ENCODE measurements at places on chromosomes 6 and 20.

GRCh38 chr20:7930343-7930742 lies 9.9 kb downstream of the HAO1 start:
- DNase-seq = no peak

- no peak for DNase-seq
Observed at GRCh38 chr20:51531141-51531710, 11.3 kb downstream of the NFATC2 start.

DNA sequence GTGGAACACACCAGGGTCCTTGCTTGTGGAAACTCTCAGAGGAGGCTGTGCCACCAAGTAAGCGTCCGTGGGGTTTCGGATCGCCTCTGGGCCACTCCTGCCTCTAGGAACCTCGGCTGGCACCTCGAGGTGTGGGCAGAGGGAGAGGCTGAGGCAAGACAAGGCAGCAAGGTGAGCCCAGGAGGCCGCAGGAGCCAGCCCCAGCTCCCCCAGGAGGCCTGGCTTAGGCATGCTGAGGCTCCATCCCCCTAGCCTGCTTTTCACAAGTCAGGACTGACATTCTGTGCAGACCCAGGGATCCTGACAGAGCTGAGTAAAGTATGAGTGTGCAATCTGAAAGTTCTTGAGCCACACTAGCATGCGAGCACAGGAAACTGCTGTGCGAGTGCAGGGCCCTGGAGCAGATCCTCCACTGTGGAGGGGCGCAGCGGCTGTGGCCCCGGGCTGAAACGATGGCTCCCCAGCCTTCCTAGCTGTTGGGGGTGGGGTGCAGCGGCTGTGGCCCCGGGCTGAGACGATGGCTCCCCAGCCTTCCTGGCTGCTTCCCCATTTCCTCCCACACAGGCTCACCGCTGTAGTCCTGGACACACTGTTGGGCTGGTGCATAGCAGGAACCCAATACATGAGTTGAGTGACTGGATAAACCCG lies 75.2 kb upstream of the CD93 start:
- DNase-seq = peak; percentile 37

DNA sequence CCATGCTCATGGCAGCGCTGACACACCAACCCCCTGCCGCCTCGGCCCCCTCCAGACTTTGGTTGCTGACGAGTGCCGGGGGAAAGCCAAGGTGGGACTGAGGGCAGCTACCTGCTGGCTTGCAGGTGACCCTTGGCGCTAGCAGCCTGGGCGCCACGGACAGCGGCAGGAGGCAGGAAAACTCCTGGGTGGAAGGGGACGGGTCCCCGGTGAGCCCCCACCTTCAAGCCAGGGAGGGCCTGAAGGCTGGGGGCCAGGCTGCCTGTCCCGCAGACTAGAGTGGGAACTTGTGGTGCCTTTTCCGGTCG lies 226.7 kb downstream of the OTOR start:
- DNase-seq = no peak

- DNase-seq = peak; percentile 17
Observed at GRCh38 chr6:36671687-36672375, 6.7 kb upstream of the CDKN1A start.

- no peak for DNase-seq
Observed at GRCh38 chr6:132320007-132320406, 81.3 kb downstream of the MOXD1 start.

- no peak for DNase-seq
Observed at GRCh38 chr6:2868637-2869036, 27.0 kb upstream of the SERPINB1 start.

DNA sequence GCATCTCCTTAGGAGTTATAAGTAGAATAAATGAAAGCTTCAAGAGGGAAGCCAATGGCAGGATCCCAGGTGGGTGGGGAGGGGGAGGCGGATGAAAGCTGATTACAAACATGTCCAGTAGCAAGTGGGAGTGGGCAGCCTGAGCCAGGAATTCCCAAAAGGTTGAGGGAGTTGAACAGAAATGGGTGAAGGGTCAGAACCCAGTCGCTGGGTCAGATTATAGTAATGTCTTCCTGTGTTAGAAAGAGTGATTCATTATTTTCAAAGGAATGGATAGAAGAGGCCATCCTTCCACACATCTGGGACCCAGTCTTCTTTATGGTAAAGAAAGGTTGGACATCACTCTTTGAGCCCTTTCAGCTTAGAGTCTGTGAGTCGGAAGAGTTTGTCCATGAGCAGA lies 41.0 kb upstream of the FAM50B start:
- DNase-seq = no peak

GRCh38 chr6:166174031-166174430 lies 6.4 kb upstream of the TBXT start:
- DNase-seq = no peak

DNA sequence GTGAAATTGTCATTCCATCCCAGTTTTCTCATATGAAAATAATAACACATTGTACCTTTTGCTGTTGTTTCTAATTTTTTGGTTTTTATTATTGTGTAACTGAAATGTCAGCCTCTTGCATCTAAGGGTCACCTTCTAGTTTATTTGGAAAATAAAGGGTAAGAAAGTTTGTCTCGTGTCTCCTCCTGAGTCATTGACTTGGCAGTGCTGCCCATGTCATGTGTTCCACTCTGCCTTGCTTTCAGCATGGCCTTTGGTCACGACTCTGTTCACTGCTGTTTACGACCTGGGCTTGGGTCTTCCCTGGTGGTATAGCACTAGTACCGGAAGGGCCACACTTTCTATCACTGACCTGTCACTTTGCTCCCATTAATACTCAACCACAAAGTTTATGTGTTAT lies 171.4 kb upstream of the RSPO3 start:
- DNase-seq = no peak

- no peak for DNase-seq
Observed at GRCh38 chr6:107956586-107957307, 1.3 kb downstream of the SEC63 start.

DNA sequence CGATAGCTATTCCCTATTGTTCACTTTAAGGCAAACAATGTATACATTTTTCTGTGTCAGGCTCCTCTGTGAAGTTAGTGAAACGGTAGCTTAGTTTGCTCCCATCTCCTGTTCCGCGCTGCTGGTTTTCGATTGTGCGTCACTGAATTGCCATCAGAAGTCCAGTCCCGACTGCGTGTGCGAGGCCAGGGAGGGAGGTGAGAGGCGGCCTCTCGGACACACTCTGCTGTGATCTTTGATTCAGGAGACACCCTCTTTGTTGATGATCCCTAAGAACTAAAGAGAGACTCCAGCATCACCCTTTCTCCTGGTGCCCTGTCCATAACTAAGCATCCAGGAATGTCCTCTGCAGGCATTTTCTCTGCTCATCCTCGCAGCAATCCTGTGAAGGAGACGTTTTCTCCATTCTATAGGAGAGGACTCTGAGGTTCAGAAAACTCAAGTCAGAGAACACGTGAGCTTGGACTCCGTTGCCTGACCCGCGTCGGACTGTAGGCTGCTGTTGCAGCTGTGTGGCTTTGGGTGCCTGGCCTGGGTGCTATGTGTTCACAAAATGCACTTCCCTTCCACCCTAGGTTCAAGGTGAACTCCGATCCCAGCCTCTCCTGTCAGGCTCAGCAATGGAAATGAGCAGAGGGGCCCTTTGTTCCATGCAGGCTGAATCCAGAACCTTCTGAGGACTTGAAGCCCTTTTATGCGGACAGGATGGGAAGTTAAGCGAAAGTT lies 24.1 kb upstream of the UNC93A start:
- no peak for DNase-seq

DNA sequence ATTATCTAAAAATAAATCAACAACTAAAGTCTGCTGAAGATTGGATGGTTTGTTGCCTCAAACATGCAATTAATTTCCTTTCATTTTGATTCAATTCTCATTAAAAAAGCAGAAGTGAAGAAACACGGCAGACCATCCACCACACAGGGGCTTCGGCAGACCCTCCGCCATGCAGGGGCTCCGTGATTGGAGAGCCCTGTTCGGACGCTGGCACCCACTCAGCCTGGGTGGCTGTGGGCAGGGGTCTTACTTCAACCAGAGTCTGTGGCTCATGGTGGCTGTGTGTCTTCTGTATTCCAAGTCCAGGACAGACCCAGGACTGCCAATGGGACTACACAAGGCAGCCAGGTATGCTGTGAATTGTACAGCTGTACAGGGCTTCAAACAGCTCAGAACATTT lies 86.9 kb upstream of the FRMD1 start:
- DNase-seq = no peak

DNA sequence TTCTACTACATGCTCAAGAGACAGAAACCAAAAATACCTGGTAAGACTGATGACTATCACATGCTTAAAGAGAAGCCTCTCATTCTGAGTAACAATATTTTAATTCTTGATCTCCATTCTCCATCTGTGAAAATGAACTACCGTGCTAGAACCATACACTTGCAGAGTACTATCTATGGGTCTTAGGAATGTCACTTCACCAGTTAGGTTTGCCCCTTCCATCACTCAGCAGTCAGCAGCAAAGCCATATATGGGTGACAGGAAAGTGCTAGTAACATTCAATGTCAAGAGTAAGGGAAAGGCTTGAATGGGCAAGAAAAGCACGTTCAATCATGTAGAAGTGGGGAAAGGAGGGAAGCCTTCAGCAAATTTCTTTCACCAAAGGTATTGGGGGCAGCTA lies 2.3 kb downstream of the DNAAF9 start:
- DNase-seq = no peak
